ENCODE measurements at places on chromosomes 3 and 15. TPM values are rescaled to one million over a fixed set of nuclear protein-coding genes. Genes with fewer than 3 reads are reported as not detected.
A peak's percentile ranks its signal among the peaks of the same experiment; 100 is the strongest.

The TM4SF4 gene
- not detected for total RNA-seq

DNA sequence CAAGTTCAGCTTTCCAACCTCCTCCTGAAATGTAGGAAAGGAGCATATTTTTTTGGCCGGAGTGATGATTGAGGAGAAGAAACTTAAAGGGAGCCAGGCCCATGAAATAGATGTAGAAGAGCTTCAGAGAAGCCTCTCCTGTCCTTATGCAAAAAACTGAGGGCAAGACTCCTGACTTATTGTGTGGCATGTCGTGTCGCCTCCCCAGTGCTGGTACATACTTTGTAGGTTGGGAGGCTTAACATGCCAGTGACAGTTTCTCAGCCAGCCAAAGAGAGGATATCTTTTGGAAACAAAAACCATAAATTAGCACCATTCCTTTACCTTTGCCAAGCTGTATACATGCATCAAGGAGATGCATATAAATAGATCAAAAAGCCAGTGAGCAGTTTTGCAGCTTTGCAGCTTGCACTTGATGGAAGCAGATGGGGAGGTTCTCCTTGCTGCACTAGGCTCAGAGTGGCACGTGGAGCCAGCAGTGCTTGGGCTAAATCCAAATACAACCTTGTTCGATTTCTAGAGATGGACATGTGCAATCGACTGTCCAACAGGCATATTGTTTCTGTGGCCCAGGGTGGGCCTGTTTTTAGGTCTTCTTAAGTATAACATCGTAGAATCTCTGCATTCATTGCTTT, 10.2 kb downstream of the SLCO3A1 start:
- DNase-seq = peak; percentile 65
- peaks cover 7% of the 10 kb centered on the region for H3K36me3 ChIP-seq
- peak overlapping the region; percentile 53 for H3K4me3 ChIP-seq
- peaks cover 97% of the 10 kb centered on the region for H3K4me1 ChIP-seq

The PDCD7 gene
- total RNA-seq = 23.4 TPM

The CTDSPL2 gene
- 84.2 TPM for total RNA-seq

The CIB1 gene
- total RNA-seq = 42.1 TPM

The EXD1 gene
- total RNA-seq = not detected

DNA sequence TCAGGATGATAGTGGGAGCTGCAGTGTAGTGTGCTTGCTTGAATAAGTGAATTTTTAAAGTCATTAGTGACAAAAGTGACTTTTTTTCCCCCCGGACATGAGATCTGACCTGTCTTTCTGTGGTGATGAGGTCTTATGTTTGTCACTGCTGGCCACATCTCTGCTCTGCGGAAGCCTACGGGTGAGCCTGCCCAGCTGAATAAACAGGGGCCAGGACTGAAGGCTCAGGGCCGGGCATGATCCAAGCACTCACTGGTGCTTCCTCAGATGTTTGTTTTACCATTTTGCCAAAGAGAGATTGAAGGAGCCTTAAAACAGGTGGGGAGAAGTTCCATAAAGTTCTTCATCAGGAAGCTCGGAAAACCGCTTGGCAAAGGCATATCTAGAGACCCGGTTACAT, 35.0 kb downstream of the RPL39L start:
- H3K4me3 ChIP-seq = no peak overlapping the region
- no peak for DNase-seq
- no peak overlapping the region for H3K27ac ChIP-seq
- no peaks in the 10 kb centered on the region for H3K27me3 ChIP-seq
- H3K4me1 ChIP-seq = peaks cover 31% of the 10 kb centered on the region

- H3K36me3 ChIP-seq = peaks cover 65% of the 10 kb centered on the region
- no peak overlapping the region for H3K4me3 ChIP-seq
- H3K27me3 ChIP-seq = no peaks in the 10 kb centered on the region
- H3K27ac ChIP-seq = 0 out of 2 replicates have a peak overlapping the region, but pooled peaks have one; percentile 13
- H3K4me1 ChIP-seq = peaks cover 11% of the 10 kb centered on the region
- DNase-seq = no peak
Measured at GRCh38 chr3:16320711-16321110, 55.7 kb downstream of the OXNAD1 start.

DNA sequence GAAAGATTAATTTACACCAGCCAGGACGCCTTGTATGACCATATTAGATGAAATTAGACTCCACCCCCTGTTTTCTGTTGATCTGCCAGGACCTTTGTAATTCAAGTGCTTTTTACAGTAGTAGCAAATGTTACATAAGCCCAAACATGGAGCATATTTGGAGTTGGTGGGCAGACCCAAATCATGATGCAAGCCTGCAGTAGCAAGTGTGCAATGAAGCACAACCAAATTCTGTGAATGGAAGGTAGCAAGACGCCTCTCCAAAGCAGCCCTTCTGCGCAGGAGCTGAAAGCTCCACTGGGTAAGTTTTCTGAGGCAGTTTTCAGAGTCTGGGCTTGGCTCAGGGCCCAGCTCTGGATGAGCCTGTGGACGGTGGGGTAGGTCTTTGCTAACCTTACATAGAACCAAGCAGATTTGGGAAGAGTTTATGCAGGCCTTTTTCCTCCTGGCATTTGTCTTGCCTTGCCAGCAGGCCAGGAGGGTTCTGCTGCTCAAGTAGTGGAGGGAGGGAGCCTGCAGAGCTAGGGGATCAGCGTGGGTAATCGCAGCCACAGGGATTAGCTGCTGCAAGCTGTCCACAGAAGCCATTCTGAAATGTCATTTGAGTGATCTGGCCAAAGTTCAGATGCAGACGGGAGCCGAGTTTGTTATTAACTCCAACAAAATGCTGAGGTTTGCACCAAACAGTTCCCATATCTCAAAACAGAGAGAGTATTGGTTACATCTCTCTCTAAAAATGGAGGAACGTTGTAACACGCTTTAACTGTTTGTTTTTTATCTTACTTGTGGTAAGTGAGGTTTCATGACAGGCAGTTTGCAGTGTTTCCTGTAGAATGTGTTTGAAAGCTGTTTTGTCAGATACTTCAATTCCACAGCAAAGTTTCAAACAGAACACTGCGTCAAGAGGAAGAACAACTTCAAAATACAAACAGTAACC, 55.4 kb downstream of the PSMD6 start:
- peaks cover 60% of the 10 kb centered on the region for H3K4me1 ChIP-seq
- no peak overlapping the region for H3K27ac ChIP-seq
- no peak for DNase-seq
- H3K36me3 ChIP-seq = peaks cover 3% of the 10 kb centered on the region

The GP5 gene
- total RNA-seq = not detected

The IVD gene
- 56.4 TPM for total RNA-seq

GRCh38 chr3:5212628-5213573, 25.4 kb downstream of the EDEM1 start:
- H3K36me3 ChIP-seq = peaks cover 84% of the 10 kb centered on the region
- H3K27ac ChIP-seq = no peak overlapping the region
- H3K4me1 ChIP-seq = peaks cover 10% of the 10 kb centered on the region
- H3K27me3 ChIP-seq = no peaks in the 10 kb centered on the region

GRCh38 chr15:68479406-68479805, 47.4 kb upstream of the ITGA11 start:
- H3K4me1 ChIP-seq = no peaks in the 10 kb centered on the region
- H3K27ac ChIP-seq = no peak overlapping the region
- no peaks in the 10 kb centered on the region for H3K36me3 ChIP-seq
- H3K4me3 ChIP-seq = no peak overlapping the region
- no peaks in the 10 kb centered on the region for H3K27me3 ChIP-seq

DNA sequence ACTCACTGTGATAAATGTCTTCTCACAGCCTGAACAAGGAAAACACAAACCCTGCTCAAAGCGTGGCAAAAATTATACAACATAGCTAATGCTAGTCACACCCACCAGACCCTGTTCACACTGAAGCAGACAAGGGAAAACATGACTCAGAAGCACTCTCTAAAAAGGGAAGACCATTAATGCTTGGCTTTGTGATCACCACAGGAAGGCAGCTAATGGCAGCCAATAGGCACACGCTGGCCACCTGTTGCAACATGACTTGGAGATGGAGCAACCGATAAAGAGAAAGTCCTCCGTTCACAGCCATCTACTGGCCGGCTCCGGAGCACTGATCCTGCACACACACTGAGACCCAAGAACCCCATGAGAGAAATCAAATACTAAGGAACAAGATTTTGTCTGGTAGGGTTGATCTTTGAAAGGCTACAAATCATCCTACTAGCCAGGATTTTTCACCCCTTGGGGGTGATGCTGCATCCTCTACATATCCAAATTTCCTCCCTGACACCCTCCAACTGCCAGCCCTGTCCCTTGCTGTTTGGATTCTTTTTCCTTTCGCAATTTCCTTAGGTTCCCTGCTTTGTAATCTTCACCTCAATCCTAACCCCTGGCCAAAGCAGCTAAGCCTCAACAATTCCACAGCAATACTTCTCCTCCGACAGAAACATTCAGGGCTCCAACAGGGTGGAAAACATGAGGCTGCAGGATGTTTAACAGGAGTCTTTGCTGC, 3.2 kb downstream of the ZXDC start:
- H3K4me3 ChIP-seq = no peak overlapping the region
- peaks cover 27% of the 10 kb centered on the region for H3K36me3 ChIP-seq
- DNase-seq = peak; percentile 50

DNA sequence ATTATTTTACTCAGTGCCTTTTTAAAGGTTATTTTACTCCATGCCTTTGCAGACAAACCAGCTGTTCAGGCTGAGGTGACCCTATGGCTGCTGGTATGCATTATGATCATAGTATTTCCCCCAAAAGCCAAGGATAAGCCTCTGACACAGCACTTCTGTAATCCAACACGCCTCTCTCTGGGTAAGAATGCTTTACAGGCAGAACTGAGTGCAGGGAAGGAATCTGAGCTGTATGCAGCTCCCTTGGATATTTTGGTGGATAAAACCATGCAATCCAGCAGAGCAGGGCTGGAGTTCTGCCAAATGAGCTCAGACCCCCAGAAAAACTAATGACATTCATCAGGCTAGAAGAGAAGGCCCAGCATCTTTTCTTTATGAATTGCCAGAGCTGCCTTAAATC, 11.7 kb upstream of the MAP1A start:
- no peak overlapping the region for H3K4me3 ChIP-seq
- H3K36me3 ChIP-seq = no peaks in the 10 kb centered on the region
- peaks cover 13% of the 10 kb centered on the region for H3K4me1 ChIP-seq
- H3K27ac ChIP-seq = no peak overlapping the region
- DNase-seq = no peak

GRCh38 chr15:64536244-64536836, 76.0 kb downstream of the ZNF609 start:
- peaks cover 15% of the 10 kb centered on the region for H3K4me1 ChIP-seq
- peak overlapping the region; percentile 8 for H3K27ac ChIP-seq
- no peak for DNase-seq
- H3K27me3 ChIP-seq = no peaks in the 10 kb centered on the region

- no peaks in the 10 kb centered on the region for H3K27me3 ChIP-seq
- no peak for DNase-seq
- H3K36me3 ChIP-seq = no peaks in the 10 kb centered on the region
- no peak overlapping the region for H3K27ac ChIP-seq
Measured at GRCh38 chr3:187520027-187520945, 149.9 kb downstream of the SST start.

The GOLGA8J gene
- total RNA-seq = not detected

All from Karpas-422 (cell line).